ENCODE measurements at places on chromosomes 5 and 9.

DNA sequence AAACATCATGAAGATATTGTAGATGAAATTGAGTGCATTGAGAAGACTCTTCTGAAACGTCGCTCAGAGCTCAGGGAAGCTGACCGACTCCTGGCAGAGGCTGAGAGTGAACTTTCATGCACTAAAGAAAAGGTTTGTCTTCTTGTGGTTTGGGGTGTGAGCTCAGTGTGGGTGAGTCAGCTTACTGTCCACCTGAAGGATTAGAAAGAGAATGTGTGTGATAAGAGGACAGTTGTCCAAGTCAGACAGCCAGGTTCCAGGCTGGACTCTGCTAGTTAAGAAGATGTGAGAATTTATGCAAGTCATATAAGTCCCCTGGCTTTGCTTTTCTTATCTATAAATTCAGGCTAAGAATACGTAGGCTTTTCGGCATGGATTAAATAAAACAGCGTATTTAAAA lies 46.9 kb downstream of the RAB14 start:
- DNase-seq: no peak

GRCh38 chr9:100724886-100725285 lies 147.0 kb downstream of the CAVIN4 start:
- no peak for DNase-seq

DNA sequence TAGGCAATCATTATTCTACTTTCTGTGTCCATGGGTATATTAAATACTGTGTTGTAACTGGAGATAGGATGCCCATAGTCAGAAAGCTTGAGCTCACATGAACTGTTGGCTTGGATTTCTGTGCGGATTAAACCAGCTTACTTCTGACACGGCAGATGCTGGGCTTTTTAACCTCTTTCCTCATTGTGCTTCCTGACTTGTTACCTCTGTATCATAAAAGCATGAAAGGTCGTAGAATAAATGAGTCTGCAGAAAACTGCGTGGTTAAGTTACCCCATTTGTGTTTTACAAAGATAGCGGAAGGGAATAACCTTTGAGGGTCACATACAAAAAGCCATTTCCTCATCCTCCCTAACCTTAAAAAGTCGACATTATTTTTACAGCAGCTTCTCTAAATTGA lies 199.5 kb upstream of the DMRT1 start:
- no peak for DNase-seq

DNA sequence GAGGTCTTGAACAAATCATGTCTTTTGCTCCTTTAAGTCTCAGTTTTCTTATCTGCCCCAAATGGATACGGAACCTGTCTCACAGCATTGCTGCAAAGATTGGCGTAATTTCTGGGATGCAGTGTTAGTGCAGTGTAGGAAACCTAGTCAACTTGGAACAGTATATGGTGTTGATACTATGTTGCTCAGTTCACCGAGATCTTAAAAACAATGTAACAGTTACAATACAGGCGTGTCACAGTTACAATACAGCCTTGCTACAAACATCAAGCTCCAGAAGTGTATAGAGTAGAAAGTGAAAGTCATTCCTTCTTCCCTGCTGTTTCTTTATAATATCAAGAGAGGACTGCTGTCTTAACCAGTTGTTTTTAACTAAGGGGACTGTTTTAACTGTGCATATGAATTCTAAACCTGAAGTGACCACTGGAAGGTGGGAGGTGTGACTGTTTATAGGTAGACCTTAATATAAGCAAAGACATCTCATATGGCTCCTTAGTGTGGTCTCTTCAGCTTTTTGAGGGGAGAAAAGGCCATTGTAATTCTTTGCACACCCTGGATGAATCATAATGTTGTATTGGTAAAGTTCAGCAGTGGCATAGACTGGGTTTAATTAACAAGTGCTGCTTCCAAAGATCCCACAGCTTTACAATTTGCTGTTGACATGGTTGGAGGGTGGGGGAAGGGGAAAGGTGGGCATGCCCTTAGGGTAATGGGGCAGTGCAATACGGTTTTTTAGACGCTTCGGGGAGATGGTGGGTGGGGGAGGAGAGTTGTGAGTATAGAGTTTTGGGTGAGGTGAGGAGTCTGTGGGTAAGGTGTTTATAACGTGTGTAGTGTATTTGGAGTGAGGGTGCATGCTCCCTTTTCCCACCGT lies 12.9 kb downstream of the PRRC2B start:
- no peak for DNase-seq

GRCh38 chr5:154997746-154998145 lies 15.8 kb upstream of the KIF4B start:
- no peak for DNase-seq

DNA sequence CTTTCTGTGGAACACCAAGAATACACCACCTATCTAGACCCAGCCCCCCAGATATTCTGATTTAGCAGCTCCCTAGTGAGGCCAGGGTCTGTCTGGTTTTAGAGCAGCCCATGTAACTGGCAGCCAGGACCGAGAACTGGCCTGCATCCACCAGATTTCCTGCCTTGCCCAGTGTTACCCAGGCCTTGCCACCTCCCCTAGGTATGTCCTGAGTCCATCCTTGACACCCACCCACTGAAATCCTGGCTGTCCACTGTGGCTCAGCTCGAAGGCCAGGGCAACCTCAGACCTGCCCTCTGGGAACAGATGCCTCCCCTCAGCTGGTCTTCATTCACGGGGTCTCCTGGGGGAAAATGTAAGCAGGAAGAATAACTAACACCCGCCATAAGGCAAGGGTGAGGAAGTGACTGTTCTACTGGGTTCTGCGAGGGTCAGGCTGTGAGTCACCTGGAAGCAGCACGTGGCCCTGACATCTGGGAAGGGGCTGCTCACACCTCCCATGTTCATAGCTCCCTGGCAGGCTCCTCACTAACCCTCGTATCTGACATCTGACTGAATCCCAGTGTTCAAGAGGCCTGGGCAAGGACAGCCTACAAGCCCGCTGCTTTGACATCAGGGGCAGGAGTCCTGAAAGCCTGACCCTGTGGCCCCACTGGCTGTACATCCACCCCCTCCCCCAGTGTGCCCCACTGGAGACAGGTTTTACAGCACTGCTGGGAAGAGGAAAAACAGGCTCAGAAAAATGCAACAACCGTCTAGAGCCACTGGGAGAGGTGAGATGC lies 72.7 kb downstream of the SEMA4D start:
- no peak for DNase-seq
